ENCODE measurements at places on chromosomes 6 and 20.

DNA sequence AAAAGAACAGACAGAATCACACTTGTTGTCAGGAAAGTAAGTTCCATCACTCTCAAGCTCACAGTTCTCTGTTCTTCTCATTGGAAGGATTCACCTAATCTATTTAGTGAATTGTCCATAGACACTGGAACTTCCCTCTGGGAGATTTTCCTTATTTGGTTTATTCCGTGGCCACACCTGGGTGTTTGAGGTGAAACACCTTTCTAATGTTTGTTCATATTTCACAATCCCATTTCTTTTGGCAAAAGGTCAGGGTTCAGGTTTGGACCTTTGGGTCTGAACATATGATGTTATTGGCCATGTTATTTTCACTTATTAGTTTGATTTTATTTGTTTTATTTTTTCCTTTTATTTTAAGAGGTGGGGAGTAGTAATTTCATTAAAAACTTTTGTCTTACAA lies 4.0 kb downstream of the MAS1L start:
- no peak for DNase-seq

- no peak for DNase-seq
Observed at GRCh38 chr20:55784036-55784435, 221.3 kb downstream of the CBLN4 start.

DNA sequence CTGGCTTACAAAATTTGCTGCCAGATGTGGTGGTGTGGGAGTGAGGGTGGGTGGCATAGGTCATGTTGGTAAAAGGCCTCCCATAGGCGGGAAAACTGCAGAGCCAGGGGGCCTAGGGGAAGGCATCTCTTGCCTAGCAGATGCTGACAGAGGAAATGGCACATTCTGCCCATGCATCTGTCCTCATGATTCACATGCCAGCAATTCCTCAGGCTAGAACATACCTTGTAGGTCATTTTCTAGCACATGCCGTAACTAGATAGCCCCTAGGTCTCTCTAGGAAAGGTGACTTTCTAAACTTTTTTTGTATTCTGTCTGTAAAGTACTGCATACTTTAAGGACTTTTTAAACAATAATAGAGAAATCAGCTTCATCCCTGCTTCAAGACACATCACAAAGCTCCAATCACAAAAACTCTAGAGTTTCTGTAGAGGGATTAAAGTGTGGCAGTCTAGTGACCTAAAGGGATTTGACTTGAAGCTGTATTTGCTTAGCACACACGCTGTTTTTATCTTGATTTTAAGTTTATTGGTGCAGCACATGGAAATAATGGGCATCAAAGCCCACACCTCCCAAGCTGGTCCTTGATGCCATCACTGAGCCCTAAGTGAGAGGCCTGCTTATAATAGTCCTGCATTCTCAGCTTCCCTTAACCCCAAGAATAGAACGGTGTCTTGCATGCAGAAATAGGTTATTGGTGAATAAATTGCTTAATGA lies 55.2 kb downstream of the ANKEF1 start:
- DNase-seq: no peak

- DNase-seq: no peak
Observed at GRCh38 chr20:19113343-19113930, 99.0 kb upstream of the SLC24A3 start.

DNA sequence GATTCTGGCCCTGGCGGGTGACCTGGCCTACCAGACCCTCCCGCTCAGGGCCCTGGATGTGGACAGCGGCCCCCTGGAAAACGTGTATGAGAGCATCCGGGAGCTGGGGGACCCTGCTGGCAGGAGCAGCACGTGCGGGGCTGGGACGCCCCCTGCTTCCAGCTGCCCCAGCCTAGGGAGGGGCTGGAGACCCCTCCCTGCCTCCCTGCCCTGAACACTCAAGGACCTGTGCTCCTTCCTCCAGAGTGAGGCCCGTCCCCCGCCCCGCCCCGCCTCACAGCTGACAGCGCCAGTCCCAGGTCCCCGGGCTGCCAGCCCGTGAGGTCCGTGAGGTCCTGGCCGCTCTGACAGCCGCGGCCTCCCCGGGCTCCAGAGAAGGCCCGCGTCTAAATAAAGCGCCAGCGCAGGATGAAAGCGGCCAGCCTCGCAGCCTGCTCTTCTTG lies 868 bp upstream of the SLC2A4RG start:
- DNase-seq: no peak

GRCh38 chr6:48057601-48058000 lies 53.4 kb downstream of the PTCHD4 start:
- no peak for DNase-seq

DNA sequence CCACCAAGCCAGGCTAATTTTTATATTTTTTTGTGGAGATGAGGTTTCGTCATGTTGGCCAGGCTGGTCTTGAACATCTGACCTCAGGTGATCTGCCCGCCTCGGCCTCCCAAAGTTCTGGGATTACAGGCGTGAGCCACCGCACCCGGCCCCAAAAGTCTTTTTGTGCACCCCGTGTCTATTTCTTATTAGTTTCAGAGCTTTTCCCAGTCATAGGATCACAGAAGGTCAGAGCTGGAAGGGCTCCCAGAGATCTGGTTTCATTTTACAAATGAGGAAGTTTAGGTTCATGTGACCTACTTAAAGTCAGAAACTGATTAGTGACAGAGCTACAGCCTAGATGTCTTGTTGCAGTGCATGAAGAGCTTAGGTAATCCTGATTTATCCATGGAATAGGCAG lies 1.6 kb upstream of the OGFRL1 start:
- no peak for DNase-seq

- DNase-seq: no peak
Observed at GRCh38 chr6:3749067-3749841, 2.3 kb downstream of the PXDC1 start.

DNA sequence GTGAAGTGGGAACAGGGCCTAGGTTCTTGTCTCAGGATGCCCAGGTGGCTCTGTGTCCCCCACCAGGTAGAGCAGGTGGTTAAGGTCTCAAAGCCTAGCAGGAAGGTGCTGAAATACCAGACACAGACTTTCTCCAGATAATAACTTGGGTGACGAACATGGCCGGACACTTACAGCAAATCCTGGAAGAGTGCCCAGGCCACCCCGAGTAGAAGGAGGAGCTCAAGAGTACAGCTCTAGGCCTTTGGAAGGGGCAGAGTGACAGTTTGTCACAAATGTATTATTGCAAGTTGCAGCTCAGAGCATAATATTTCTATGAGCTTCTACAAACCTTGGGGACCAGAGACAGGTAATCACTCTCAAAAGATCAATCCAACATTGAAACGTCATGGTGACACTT lies 251.6 kb upstream of the SOX4 start:
- no peak for DNase-seq

DNA sequence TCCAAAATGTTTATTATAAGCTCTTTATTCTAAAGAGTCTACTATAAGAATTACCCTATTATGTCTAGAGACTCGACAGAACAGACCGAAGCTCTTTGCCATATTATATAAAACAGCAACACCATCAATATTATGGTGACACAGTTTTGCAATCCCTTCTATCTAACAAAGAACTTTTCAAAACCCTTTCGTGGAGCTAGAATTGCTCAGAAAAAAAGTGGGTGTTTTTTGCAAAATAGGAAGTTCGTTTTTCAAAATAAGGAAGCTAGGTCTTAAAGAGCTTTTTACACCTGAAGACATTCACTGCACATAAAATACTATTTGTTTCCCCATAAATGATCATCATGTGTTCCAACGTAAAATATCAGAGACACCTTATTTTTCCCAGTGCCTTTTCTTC lies 240.0 kb downstream of the FOXC1 start:
- DNase-seq: no peak

DNA sequence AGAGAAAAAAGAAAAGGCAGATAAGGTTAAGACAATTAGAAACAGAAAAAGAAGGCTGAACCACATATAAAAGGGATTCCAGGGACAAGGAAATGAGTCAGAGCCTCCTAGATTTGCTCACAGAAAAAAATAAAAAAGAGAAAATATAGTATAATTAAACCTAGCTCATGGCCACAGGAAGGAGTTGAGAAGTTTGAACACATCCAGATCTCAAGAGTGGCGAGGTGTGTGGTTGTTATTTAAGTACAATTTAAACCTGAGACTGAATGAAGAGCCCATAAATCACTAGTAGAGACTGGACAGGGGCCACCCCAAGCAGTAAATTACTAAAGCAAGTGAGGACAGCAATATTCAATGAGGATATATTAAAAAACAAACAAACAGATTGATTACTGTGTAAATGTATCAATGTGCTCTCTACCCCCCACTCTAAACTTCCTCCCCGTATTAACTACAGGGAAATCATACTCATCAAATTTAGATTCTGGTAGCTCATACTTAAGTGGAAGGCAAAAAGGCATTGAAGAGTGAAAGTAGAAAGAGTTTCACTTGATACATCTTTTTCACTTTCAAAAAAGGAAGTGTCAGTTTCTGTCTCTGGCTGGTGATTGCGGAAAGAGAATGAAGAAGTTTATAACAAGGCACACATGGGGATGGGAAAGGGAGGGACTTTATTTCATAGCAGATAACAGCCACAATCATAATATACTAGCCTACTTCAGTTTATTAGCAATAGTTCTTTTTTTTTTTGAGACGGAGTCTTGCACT lies 49.3 kb upstream of the SCAF8 start:
- DNase-seq: no peak

GRCh38 chr6:6414931-6415330 lies 94.5 kb upstream of the F13A1 start:
- DNase-seq: no peak

GRCh38 chr6:139939189-139939979 lies 564.9 kb upstream of the CITED2 start:
- DNase-seq: no peak

DNA sequence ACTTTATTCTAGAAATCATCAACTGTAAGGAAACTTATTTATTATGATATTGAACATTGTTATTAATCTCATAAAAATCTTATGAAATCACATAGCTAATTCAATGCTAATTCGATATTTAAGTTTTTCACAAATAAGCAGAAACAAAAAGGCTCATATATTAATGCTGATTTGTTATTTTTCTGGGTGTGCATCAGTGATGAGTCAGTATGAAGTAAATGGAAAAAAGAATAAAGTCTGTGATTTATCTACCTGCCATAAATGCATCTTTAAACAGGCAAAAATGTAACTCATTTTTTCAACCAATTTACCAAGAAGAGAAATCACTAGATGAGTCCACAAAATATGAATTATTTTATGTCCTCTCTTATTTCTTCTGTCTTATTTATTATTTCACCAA lies 253.5 kb downstream of the PTPRK start:
- DNase-seq: no peak

GRCh38 chr6:137105375-137105774 lies 60.6 kb upstream of the IL20RA start:
- no peak for DNase-seq

- no peak for DNase-seq
Observed at GRCh38 chr6:55875400-55875799, at the start of gene BMP5. BMP5 (minus strand) TSS chr6:55875590; CDS start chr6:55874865, 725 bp downstream.

DNA sequence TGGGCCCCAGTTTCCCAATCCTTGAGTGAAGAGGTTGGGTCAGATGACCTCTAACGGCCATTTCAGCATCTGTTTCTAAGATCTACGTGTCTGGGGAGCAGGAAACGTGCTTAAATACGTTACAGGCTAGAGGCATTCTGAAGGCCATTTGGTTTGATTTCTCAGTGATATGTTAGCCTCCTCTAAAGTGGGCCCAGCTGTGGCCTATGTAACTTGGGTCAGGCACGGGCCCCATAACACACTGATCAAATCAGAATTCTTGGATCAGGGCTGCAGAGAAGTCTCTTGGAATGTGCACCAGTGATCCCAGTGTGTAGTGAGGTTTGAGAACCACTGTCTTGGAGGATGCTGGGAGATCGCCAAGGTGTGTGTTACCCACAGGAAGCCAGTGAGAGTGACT lies 36.1 kb upstream of the TGM3 start:
- DNase-seq: no peak

- DNase-seq: no peak
Observed at GRCh38 chr6:113636357-113636824, 220.8 kb upstream of the MARCKS start.

GRCh38 chr6:80356000-80356399 lies 249.5 kb downstream of the BCKDHB start:
- no peak for DNase-seq

Measured in NCI-H2107 (cell line).